ENCODE measurements at places on chromosomes 3 and 15. TPM values are rescaled to one million over a fixed set of nuclear protein-coding genes. Genes with fewer than 3 reads are reported as not detected.

- no peak for DNase-seq
Measured at GRCh38 chr15:27449941-27450340, 479.0 kb downstream of the GABRG3 start.

- no peak for DNase-seq
Measured at GRCh38 chr3:187986514-187986934, 167.4 kb upstream of the LPP start.

GOLGA8N gene
- 0.54 TPM for polyA plus RNA-seq

CCDC39 gene
- polyA plus RNA-seq, result 0.12 TPM
